Activated T-cell treated with anti-CD3 and anti-CD28 coated beads, Interleukin-2, amount 50 U/mL, for 24 hours (primary cell): ENCODE measurements at places on chromosomes 5 and 9.

DNA sequence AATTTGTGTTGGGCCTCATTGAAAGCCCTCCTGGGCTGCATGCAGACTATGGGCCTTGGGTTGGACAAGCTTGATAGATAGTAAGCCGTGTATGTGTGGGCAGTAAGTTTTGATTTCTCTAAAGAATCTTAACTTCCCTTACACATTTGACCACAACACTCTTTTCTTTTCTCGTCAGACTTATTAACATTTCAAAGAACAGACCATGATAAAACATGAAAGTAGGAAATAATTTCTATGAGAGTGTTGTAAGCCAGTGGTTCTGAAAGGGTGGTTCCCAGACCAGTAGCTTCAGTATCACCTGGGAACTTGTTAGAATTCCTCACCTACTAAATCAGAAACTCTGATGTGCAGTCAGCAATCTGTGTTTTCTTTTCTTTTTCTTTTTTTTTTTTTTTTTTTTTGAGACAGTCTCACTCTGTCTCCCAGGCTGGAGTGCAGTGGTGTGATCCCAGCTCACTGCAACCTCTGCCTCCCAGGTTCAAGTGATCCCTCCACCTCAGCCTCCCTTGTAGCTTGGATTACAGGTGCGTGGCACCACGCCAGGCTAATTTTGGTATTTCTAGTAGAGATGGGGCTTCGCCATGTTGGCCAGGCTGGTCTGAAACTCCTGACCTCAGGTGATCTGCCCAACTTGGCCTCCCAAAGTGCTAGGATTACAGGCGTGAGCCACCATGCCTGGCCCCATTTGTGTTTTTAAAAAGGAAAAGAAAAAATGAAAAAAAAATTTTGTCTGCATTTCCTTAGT, 20.0 kb upstream of the GCNT1 start:
- peaks cover 11% of the 10 kb centered on the region for H3K36me3 ChIP-seq
- peak overlapping the region; percentile 91 for H3K27ac ChIP-seq
- H3K4me1 ChIP-seq, result peaks cover 67% of the 10 kb centered on the region
- DNase-seq, result no peak
- peak overlapping the region; percentile 18 for H3K4me3 ChIP-seq

DNA sequence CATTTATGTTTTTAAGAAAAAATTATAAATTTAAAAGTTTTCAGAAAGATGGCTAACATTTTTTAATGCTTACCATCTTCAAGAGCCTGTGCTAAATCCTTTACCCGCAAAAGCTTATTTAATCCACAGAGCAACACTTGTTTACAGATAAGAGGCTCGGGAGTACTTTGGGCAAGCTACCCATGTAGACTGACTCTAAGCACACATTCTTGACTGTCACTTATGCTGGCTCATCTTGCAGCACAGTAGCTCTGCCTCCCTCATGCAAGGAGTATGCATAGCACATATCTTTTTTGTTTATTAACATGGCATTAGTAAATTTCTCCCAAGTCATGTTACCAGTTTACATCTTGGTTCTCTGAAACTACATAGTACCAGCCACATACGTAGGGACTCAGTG, 14.7 kb downstream of the SH3RF2 start:
- H3K27ac ChIP-seq, result no peak overlapping the region
- no peak for DNase-seq
- peaks cover 49% of the 10 kb centered on the region for H3K27me3 ChIP-seq
- H3K4me1 ChIP-seq, result peaks cover 14% of the 10 kb centered on the region

GRCh38 chr9:116596646-116597045, 90.5 kb upstream of the TRIM32 start:
- peaks cover 2% of the 10 kb centered on the region for H3K4me1 ChIP-seq
- H3K27ac ChIP-seq, result no peak overlapping the region
- no peaks in the 10 kb centered on the region for H3K27me3 ChIP-seq

GRCh38 chr5:56496581-56497063, 263.5 kb upstream of the ANKRD55 start:
- peaks cover 21% of the 10 kb centered on the region for H3K4me1 ChIP-seq
- DNase-seq, result no peak
- no peak overlapping the region for H3K4me3 ChIP-seq
- no peaks in the 10 kb centered on the region for H3K27me3 ChIP-seq

- H3K36me3 ChIP-seq, result no peaks in the 10 kb centered on the region
- H3K27me3 ChIP-seq, result no peaks in the 10 kb centered on the region
- no peak overlapping the region for H3K4me3 ChIP-seq
- no peak for DNase-seq
- peaks cover 35% of the 10 kb centered on the region for H3K4me1 ChIP-seq
- peak overlapping the region; percentile 84 for H3K27ac ChIP-seq
Observed at GRCh38 chr9:109935406-109936087, 155.5 kb downstream of the PALM2AKAP2 start.

- no peaks in the 10 kb centered on the region for H3K27me3 ChIP-seq
- DNase-seq, result no peak
- no peak overlapping the region for H3K4me3 ChIP-seq
- H3K36me3 ChIP-seq, result peaks cover 52% of the 10 kb centered on the region
Observed at GRCh38 chr5:112772124-112772523, 34.4 kb downstream of the APC start.

DNA sequence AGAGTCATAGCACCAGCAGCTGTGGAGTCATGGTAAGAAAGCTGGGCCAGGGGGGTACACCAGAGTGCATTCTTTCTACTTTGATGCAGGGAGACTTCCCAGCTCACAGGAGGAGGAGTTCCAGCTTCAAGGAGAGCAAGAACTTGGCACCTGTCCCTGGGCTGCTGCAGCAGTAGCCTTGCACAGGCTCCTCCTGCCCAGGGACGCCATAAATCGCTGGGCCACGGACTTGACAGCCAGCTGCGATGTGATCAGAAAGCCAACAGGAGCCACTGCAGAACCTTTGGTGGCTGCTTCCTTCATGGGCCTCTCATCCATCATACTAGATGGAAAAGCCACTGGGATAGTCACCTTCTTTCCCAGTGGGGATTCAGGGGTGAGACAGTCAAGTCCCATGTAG, 234.7 kb downstream of the NMUR2 start:
- no peak overlapping the region for H3K27ac ChIP-seq
- H3K4me3 ChIP-seq, result no peak overlapping the region
- no peak for DNase-seq

GRCh38 chr5:154788212-154788611, 33.0 kb downstream of the LARP1 start:
- DNase-seq, result no peak
- no peak overlapping the region for H3K4me3 ChIP-seq
- peaks cover 54% of the 10 kb centered on the region for H3K4me1 ChIP-seq
- peak overlapping the region; percentile 91 for H3K27ac ChIP-seq

- no peaks in the 10 kb centered on the region for H3K27me3 ChIP-seq
- H3K27ac ChIP-seq, result peak overlapping the region; percentile 88
- peaks cover 27% of the 10 kb centered on the region for H3K4me1 ChIP-seq
- peak overlapping the region; percentile 89 for H3K4me3 ChIP-seq
Observed at GRCh38 chr5:65721050-65721719, 724 bp downstream of the SGTB start.

GRCh38 chr9:70218767-70219166, 40.0 kb upstream of the SMC5 start:
- no peaks in the 10 kb centered on the region for H3K4me1 ChIP-seq
- peaks cover 18% of the 10 kb centered on the region for H3K36me3 ChIP-seq
- H3K27me3 ChIP-seq, result no peaks in the 10 kb centered on the region
- H3K4me3 ChIP-seq, result no peak overlapping the region
- DNase-seq, result no peak

GRCh38 chr5:92861531-92862285, 719.3 kb downstream of the NR2F1-AS1 start:
- no peak for DNase-seq
- H3K36me3 ChIP-seq, result no peaks in the 10 kb centered on the region
- no peak overlapping the region for H3K4me3 ChIP-seq
- no peaks in the 10 kb centered on the region for H3K27me3 ChIP-seq

GRCh38 chr5:135492319-135492626, 40.1 kb upstream of the TIFAB start:
- no peak overlapping the region for H3K27ac ChIP-seq
- peaks cover 18% of the 10 kb centered on the region for H3K4me1 ChIP-seq
- H3K27me3 ChIP-seq, result peaks cover 72% of the 10 kb centered on the region
- DNase-seq, result no peak
- H3K36me3 ChIP-seq, result no peaks in the 10 kb centered on the region
- H3K4me3 ChIP-seq, result no peak overlapping the region

GRCh38 chr9:91047993-91048607, 246.5 kb downstream of the SYK start:
- H3K36me3 ChIP-seq, result no peaks in the 10 kb centered on the region
- DNase-seq, result no peak
- peaks cover 30% of the 10 kb centered on the region for H3K27me3 ChIP-seq
